ENCODE measurements at places on chromosomes 3 and 15.
A peak's percentile ranks its signal among the peaks of the same experiment; 100 is the strongest.

DNA sequence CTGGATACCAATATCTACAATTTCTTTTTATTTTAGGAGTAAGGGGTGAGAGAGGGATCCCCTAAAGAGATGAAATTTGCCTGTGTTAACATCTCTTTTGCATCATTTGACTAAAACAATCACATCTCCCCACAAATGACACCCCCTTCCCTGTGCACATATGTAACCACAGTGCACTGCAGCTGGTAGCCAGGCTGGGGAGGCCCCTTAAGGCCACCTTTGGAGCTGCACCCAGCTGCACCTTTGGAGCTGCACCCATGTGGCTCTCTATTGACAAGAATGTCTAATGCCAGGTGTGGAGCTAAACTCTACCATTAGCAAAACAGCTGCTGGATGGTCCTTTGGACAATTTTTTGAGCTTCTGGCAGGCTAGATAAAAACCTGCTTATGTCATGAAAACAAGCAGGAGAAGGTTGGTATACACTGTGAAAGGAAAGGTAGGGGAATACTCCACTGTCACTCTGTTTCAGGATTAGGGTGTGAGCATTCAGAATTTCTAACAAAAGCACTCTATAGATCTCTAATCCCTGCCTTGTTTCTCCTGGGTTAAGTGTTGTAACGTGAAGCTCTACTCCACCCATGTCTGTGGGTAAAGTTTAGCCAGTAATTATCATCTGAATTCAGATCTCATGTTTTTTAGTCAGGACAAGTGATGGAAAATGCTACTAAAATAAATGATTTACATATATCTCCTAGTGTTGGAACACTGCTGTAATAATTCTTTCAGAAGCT is 52.1 kb downstream of the TFG start:
- DNase-seq = no peak

DNA sequence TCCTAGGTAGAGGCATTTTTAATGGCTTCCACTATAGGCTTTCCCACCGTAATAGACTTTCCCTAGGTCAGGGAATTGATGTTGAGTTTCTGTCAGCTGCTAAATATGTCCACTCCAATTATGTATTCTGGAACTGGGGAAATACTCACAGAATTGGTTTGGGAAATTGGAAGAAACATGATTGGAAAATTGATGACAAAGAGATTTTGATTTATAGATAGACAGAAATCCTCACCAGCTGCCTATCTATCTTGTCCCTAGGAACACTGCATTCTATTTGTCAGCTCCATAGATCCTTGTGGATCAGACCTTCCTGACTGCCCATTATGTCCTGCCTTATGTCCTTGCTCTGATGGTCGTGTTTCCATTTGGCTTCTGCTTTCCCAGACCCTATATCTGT is 75.6 kb upstream of the TNIK start:
- no peak for DNase-seq

- DNase-seq = no peak
Measured at GRCh38 chr3:7385635-7386034, 524.7 kb downstream of the GRM7 start.

GRCh38 chr3:174089592-174089991 is 692.0 kb downstream of the NLGN1 start:
- DNase-seq = no peak

- DNase-seq = no peak
Measured at GRCh38 chr3:119626196-119626595, 28.5 kb downstream of the PLA1A start.

GRCh38 chr15:71440489-71441110 is 325.3 kb downstream of the THSD4 start:
- no peak for DNase-seq

DNA sequence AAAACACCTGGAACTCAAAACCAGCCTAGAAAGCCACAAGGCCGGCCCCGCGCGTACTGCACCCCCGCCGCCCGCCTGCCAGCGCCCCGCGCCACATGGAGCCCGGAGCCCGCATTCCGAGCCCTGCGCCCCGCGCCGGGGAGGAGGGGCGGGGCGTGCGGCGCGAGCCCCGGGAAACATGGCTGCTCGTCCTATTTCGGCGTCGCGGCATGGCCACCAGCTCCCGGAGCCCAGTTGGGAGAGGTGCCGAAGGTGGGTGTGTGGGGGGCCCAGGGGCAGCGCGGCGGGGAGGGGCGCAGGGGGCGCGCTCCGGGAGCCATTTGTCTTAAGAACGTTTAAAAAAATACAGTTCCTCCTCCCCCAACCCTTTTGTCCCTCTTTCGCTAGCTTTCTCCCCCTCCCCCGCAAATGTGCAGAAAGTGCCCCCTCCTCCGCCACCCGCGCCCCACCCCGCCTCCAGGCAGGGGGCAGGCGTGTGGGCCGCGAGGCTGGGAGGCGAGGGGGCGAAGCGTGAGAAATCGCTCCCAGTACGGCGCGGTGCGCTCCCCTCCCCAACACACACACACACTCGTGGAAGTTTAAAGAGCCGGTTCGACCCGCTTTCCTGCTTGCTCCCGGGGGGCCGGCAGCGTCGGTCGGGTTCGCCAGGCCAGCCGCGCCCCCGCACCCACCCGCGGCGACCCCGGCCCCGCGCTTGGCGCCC is 2.5 kb downstream of the ANP32A start:
- DNase-seq = peak; percentile 88

All from activated CD4-positive, alpha-beta T cell treated with anti-CD3 and anti-CD28 coated beads for 4 hours (primary cell).